ENCODE measurements at places on chromosomes 16 and 17.
A peak's percentile ranks its signal among the peaks of the same experiment; 100 is the strongest.

GRCh38 chr17:37017404-37017803 lies 68.7 kb downstream of the AATF start:
- DNase-seq: no peak

DNA sequence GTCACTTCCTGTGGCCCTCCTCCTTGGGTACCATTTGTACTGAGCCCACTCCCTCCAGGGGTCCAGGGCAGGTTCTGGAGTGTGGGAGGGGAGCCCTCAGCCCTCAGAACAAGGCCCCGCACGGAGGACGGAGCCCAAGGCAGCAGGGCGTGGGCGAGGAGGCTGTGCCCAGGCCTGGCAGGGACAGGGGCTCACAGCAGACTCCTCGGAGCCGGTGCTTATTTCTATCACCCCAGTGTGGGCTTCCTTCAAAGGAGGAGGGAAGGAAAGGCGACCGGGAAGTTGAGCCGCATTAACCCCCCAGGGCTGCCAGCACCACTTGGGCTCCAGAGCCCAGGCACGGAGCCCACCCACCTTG lies 54.0 kb downstream of the ABR start:
- DNase-seq: no peak

DNA sequence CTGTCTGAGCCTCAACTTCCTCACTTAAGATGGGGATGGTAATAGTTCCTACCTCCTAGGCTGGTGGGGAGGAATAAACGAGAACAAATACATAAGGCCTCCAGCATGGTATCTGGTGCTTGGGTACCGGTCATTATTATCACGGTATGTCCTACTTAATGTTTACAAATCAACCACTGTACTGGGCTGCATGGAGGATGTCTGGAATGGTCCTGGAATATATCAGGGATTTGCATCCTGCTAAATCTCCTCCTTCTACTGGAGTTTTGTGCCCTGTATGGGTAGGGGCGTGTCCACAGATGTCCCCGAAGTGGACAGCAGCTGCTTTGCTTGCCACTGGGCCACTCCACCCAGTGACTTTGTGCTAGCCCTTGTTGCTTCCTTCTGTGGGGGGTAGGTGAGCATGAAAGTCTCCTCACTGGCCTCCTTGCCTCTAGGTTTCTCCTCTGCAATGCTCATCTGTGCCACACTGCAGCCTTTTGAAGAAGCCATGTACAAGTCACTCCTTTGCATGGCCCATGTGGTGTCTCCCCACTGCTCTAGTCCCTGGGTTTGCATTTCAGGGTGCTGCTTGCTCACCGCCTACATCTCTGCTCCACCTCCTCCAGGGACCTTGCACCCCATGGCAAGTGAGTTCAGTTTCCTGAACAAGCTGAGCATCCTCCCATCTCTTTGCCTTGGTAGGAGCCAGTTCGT lies 2.2 kb upstream of the CMIP start:
- DNase-seq: no peak

- DNase-seq: no peak
Observed at GRCh38 chr17:21373036-21373435, 3.1 kb upstream of the KCNJ12 start.

GRCh38 chr17:74270333-74270732 lies 3.7 kb upstream of the DNAI2 start:
- DNase-seq: peak; percentile 15

GRCh38 chr17:42272162-42272907 lies 3.9 kb downstream of the STAT5B start:
- no peak for DNase-seq

- no peak for DNase-seq
Observed at GRCh38 chr16:14344292-14344691, 273.2 kb downstream of the MRTFB start.

DNA sequence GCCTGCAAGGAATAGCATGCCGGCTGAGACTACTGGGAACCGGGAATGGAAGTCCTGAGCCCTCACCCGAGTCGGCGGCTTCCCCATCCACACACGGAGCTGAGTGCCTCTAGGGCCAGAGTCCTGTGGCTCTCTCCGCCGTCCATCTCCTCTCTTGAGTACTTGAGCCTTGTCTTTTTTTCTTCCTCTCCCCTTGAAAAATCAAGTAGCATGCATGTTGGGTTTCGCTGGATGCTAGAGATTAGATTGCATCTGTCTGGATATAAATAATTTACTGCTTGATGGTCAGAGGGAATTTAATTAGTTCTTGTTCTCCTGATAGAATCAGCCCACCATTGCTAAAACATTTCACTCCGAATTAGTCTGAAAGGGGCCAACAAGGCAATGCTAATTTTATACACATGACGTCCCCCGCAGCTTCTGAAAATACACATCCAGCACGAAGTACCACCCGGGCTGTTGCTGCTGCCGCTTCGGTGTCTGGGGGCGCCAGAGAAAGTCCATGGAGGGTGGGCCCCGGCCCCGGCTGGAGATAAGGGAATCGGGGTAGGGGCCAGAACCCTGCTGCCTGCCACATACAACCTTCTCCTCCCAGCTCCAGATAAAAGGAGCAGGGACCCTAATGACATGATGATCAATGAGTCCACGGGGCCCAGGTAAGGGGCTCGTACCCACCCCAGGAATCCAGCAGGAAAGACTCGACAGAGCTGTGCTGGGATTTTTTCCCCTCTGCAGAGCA lies 48.5 kb downstream of the RBFOX3 start:
- no peak for DNase-seq

DNA sequence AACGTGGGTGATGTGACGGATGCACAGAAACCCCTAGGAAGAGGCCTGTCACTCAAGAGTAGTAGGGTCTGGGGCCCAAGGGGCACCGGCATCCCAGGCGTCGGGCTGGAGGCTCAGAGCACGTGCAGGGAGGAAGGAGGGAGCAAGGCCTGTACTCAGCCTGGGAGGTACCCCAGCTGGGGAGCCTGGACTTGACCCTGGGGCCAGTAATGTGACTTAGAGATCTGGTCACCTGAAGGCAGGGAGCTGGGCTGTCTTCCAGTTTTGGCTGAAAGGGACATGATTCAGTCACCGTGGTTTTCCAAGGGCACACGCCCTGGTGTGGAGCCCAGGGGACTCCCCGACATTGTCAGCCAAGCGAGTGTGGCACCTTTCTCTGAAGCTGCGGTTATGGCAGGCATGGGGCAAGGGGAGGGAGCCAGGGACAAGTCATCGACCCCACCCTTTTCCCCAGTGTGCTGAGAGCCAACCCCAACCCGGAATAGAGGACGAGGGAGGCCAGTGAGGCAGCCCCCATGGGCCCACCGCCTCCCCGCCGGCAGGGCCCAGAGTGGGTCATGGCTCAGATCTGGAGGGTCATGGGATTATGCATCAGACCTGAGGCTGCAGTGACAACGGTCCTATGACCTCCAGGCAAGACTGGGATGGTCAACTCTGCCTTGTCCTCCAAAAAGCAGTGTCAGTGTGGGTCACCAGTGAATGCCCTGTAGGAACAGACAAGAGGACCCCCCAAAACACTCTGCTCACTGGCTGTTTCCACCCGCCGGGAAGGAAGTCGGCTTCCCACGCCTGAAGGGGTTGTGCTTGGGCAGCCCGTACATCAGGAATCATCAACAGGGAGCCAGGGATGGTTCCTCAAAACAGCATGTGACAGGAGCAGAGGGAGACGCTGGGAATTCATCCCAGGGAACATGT lies 41.9 kb downstream of the MEAK7 start:
- no peak for DNase-seq

GRCh38 chr17:70492368-70492767 lies 323.0 kb downstream of the KCNJ2 start:
- DNase-seq: no peak

GRCh38 chr17:45038728-45039634 lies 12.5 kb downstream of the DCAKD start:
- DNase-seq: peak; percentile 46

GRCh38 chr17:64400642-64401041 lies 10.0 kb upstream of the PECAM1 start:
- DNase-seq: no peak

GRCh38 chr16:314351-314750 lies 31.4 kb downstream of the PDIA2 start:
- no peak for DNase-seq

- peak; percentile 89 for DNase-seq
Observed at GRCh38 chr17:49076573-49077384, 55.8 kb upstream of the B4GALNT2 start.

GRCh38 chr16:24497440-24497839 lies 41.9 kb upstream of the RBBP6 start:
- no peak for DNase-seq

DNA sequence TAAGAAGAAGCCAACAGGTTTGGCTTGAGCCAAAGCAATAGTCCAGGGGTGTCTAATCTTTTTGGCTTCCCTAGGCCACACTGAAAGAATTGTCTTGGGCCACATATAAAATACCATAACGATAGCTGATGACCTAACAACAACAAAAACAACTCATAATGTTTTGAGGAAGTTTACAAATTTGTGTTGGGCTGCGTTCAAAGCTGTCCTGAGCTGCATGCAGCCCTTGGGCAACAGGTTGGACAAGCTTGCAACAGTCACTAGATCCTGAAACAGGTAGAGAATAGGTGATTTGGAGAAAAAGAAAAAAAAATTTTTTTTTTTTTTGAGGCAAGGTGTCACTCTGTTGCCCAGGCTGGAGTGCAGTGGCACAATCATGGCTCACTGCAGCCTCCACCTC lies 4.5 kb downstream of the CRYBA1 start:
- DNase-seq: no peak

DNA sequence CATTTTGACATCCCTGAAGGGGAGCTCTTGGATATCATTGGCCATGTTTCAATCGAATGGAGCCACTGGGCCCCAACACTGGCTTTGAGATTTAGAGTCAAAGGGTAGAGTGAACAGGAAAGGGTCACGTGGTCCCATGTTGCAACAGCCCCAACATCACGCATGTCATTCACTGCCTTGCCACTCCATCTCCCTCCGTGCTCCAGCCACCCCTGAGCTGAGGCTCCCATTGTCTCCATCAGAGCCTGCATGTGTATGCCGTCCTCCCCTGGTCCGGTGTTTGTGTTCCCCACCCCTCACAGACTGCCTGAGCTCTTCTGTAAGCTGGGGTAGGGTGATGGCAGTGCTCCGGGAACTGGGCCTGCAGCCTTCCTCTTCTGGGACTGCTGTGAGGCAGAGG lies 12.1 kb downstream of the NFE2L1 start:
- no peak for DNase-seq

GRCh38 chr16:73384506-73385089 lies 336.7 kb upstream of the ZFHX3 start:
- DNase-seq: no peak

- DNase-seq: no peak
Observed at GRCh38 chr17:28446716-28447395, 26.6 kb upstream of the SLC13A2 start.

DNA sequence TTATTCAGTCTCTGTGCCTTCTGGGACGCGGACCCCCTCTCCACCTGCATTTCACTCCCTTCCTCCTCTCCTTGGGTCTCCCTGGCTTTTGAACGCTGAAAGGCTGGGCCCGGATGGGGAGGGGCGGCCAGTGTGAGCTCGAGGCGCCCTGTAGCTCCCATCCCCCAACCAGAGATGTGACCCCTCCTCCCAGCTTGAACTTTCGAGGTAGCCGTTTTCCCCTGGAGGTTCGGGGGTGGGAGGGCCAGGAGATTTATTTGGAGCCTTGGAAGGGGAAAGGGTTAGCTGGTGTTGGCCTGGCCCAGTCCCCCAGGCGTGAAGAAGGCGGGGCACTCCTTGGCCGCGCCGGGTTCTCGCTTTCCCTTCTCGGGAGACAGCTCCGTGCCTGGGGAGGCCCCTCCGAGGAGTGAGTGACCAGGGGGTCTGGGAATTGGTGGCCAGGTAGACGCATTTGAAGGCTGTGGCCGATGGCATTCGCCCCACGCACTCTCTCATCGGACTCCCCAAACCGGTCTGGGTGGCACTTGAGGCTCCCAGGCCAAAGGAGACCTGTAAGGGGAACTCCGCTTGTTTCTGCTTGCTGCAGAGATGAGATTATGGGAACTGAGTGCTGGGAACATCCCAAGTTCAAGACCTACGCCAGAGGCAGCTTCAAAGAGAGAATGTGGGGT lies 942 bp downstream of the LDAF1 start:
- no peak for DNase-seq

DNA sequence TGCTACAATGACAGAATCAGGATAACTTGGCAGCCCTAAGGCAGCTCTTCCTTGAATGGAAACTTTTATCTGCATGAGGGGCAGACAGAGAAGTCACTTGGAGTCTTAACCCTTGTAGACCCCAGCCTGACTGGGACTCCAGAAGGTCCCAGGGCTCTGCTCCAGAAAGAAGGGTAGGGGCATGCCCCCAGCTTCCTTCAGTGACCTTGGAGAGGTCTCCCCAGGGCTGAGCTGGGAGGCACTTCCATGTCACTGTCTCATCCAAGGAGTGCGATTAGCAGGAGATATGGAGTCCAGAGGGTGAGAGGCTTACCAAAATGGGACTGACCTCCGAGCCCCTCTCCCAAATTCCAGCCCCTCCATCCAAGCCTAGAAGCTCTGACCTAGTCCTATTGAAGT lies 3.4 kb upstream of the NLRC5 start:
- no peak for DNase-seq

GRCh38 chr16:84423416-84423837 lies 55.1 kb downstream of the ATP2C2 start:
- DNase-seq: peak; percentile 66

- no peak for DNase-seq
Observed at GRCh38 chr16:22848451-22848850, 34.5 kb downstream of the HS3ST2 start.

DNA sequence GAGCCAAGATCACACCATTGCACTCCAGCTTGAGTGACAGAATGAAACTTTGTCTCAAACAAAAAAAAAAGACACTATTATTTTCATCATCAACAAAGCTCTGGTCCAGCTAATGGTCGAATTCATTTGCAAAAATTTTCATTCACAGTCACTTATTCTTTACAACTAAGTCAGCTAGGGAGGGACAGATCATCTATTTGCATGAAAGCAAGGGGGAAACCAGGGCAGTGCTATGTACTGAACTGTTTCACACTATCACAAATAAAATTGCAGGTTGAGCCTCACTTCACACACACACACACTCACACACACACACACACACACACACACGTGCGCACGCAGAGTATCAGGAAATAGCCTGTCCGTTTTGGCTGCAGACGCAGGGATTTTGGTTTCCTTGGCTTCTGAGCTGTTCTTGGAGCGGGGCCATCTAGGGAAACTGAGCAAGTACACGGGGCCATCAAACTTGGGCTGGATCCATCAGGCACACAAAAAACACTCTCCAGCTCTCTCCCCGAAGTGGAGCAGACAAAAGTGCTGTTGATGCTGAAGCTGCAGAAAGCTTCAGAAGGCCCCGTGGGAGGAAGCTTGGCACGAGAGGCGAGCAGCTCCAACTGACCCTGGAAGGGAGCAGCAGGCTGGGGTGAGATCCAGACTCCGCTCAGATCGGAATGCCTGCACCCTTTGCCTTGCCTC lies 44.3 kb upstream of the HELZ start:
- DNase-seq: peak; percentile 69

All from fibroblast of mammary gland (primary cell).